Activated CD8-positive, alpha-beta T cell treated with anti-CD3 and anti-CD28 coated beads, Interleukin-2, amount 10 ng/mL, durations not matched to agents 7 days and 5 days (primary cell): ENCODE measurements at places on chromosomes 2 and 18.

GRCh38 chr2:107529146-107529545 lies 297.5 kb upstream of the RGPD4 start:
- H3K4me3 ChIP-seq = no peak overlapping the region
- DNase-seq = no peak
- H3K4me1 ChIP-seq = no peaks in the 10 kb centered on the region
- H3K27me3 ChIP-seq = no peaks in the 10 kb centered on the region

DNA sequence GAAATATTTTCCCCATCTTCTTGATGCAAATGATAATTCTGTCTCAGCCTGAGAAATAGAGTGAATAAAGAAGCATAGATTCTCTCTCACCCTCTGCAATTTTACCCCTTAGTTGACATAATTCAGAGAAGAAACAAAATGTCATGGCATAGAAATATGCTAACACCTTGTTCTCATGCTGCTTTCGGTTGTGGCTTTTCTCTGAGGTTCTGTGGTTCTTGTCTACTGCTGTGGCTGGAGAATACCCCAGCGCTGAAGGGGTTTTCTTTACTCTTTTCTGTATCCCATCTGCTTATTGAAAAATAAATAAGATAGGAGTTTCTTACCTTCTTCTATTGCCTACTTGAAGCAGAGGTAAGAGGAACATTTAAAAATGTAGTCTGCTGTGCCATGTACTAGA lies 15.4 kb upstream of the RAB27B start:
- no peak overlapping the region for H3K27ac ChIP-seq
- DNase-seq = peak; percentile 68
- H3K4me1 ChIP-seq = peaks cover 15% of the 10 kb centered on the region
- H3K27me3 ChIP-seq = peaks cover 35% of the 10 kb centered on the region
- no peak overlapping the region for H3K4me3 ChIP-seq

GRCh38 chr2:222670191-222671038 lies 1.0 kb upstream of the MOGAT1 start:
- peaks cover 10% of the 10 kb centered on the region for H3K4me1 ChIP-seq
- DNase-seq = no peak
- H3K27ac ChIP-seq = no peak overlapping the region
- H3K27me3 ChIP-seq = peaks cover 66% of the 10 kb centered on the region
- no peaks in the 10 kb centered on the region for H3K36me3 ChIP-seq
- no peak overlapping the region for H3K4me3 ChIP-seq

- no peak overlapping the region for H3K4me3 ChIP-seq
- no peak overlapping the region for H3K27ac ChIP-seq
- peaks cover 6% of the 10 kb centered on the region for H3K4me1 ChIP-seq
- peaks cover 5% of the 10 kb centered on the region for H3K36me3 ChIP-seq
- H3K27me3 ChIP-seq = no peaks in the 10 kb centered on the region
- no peak for DNase-seq
Observed at GRCh38 chr2:168640039-168640438, 162.4 kb upstream of the NOSTRIN start.
